Left lung (tissue), 14 donors: ENCODE measurements at places on chromosomes 7 and 10. TPM values are rescaled to one million over a fixed set of nuclear protein-coding genes. Genes with fewer than 3 reads are reported as not detected.

C10orf62 gene
- polyA plus RNA-seq = not detected

- no peak for DNase-seq
- peaks cover 53% of the 10 kb centered on the region for H3K4me1 ChIP-seq
- H3K27ac ChIP-seq = no peak overlapping the region
- H3K4me3 ChIP-seq = no peak overlapping the region
- no peaks in the 10 kb centered on the region for H3K36me3 ChIP-seq
These were observed 10.7 kb downstream of the APBB1IP start for GRCh38 chr10:26448706-26449435.

TEX36 gene
- not detected for polyA plus RNA-seq

- H3K4me1 ChIP-seq = peaks cover 30% of the 10 kb centered on the region
- H3K27ac ChIP-seq = no peak overlapping the region
These were observed 164.7 kb downstream of the CPEB3 start for GRCh38 chr10:92126100-92126650.

ATG9B gene
- polyA plus RNA-seq = 7.1 TPM

DNA sequence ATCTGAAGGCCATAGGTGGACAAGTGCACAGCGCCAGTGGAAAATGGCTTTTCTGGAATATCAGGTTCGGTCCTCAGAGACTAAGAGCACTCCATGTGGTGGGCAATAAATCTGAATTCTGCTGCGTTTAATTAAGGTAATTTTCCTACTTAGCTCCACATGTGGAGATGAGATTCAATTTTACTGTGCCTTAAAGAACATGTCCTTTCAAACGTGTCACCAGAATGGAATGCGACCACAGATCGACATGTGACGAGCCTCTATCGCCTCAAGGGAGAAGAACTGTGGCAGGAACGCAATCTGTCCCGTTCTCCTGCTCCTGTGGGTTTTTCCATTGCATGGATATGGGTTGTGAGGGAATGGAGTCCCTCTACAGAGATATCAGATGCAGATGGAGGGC, 205.3 kb upstream of the ZNF32 start:
- H3K36me3 ChIP-seq = no peaks in the 10 kb centered on the region
- DNase-seq = no peak
- H3K4me3 ChIP-seq = no peak overlapping the region
- no peaks in the 10 kb centered on the region for H3K27me3 ChIP-seq
- H3K27ac ChIP-seq = no peak overlapping the region
